ENCODE measurements at places on chromosomes 13 and 19.

DNA sequence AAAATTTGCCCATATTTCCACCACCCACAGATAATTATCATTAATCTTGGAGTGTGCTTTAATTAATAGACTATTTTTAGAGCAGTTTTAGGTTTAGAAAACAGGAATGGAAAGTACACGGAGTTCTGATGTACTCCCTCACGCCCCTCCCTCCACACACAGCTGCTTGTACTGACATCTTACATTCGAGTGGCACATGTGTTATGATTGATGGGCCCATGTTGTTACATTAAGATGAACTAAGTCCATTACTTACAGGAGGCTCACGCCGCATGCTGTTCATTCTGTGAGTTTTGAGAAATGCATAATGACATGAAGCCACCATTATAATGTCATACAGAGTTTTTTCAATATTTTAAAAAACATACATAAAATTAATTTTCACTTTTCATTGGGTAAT lies 1.2 kb upstream of the SPATA13 start:
- no peak for DNase-seq

GRCh38 chr13:76024151-76024550 lies 388.0 kb downstream of the LMO7 start:
- DNase-seq, result no peak

- DNase-seq, result no peak
Observed at GRCh38 chr13:100129605-100130004, 40.7 kb downstream of the PCCA start.

DNA sequence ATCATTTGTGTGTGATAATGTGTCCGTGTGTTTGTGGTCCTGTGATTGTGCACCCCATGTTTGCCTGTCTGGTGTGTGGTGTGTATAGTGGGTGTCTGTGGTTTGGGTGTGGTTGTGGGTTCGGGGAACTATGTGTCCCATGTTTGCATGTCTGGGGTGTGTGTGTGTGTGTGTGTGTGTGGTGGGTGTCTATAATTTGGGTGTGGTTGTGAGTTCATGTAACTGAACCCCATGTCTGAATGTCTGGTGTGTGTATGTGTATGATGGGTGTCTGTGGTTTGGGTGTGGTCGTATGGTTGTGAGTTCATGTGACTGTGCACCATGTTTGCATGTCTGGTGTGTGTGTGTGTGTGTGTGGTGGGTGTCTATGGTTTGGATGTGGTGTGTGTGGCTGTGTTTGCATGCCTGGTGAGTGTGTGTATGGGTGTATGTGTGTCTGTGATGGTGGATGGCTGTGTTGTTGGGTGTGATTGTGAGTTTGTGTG lies 11.1 kb upstream of the NFIX start:
- no peak for DNase-seq

DNA sequence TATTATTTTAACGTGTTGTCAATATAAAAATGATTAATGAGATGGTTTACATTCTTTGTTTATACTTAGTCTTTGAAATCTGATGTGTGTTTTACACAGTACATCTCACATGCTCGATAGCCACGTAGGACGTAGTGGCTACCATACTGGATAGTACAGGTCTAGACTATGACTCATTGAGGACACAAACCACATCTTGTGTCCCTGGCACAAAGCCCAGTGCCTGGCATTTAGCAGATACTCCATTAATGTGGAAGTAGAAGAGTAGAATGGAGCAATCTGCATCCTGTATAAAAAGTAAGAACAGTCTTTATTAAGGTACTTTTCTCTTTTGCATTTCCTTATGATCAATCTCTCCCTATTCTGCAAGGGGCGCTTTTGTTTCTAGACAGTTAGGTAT lies 49.0 kb upstream of the FRY start:
- DNase-seq, result no peak

Data from naive thymus-derived CD4-positive, alpha-beta T cell (primary cell).